ENCODE measurements at places on chromosomes 13 and 19. TPM values are rescaled to one million over a fixed set of nuclear protein-coding genes. Genes with fewer than 3 reads are reported as not detected.

DNA sequence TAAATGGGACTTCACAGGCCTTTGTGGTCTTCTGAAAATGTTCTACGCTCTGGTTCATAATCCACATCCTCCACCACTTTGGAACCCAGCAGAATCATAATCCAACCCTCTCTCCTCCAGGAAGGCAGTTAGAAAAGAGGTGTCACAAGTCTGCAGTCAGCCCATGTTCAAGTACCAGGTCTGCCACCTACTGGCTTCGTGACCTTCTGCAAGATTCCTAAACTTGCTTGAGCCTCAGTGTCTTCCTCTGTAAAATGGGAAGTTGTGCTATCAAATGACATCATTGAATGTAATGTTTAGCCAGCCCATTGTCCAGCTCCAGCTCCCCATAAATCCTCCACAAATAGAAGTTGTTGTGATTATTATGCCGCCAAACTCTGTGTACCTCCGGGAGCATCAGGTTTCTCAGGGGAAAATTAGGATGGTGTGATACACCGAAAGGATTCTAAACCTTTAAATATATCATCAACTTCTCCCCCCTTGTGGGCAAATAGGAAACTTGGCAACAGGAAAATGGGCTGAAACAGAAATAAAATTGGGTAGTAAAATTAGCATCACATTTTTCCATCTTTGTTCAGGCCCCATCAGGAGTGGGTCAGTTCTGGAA, 109.7 kb downstream of the NUFIP1 start:
- DNase-seq = peak; percentile 53

The KLK15 gene
- total RNA-seq = not detected

DNA sequence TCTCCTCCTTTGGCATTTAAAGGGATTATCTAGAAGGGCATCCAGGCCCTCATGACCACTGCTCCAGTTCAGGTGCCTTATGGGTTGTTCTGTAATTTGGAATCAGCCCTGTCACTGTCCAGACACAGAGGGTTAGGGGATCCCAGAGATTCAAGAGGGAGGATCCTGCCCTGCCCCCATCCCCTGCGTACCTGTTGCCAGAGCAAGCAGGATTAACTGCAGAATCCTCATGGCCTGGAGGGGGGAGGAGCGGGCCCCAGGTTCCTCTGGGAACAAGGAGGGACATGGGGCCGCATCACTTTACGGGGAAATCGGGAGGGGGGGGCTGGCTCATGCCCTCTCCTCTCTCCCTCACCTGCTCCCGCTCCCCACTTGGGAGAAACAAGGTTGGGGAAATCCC, 1.0 kb downstream of the KLK11 start:
- DNase-seq = no peak

- DNase-seq = peak; percentile 90
These were observed 30.7 kb downstream of the HTR2A start for GRCh38 chr13:46866150-46866549.

GRCh38 chr19:23002690-23003422, at the start of gene ZNF728:
ZNF728 (minus strand) TSS chr19:23003176; CDS start chr19:23003030, 146 bp downstream.
- DNase-seq = no peak

DNA sequence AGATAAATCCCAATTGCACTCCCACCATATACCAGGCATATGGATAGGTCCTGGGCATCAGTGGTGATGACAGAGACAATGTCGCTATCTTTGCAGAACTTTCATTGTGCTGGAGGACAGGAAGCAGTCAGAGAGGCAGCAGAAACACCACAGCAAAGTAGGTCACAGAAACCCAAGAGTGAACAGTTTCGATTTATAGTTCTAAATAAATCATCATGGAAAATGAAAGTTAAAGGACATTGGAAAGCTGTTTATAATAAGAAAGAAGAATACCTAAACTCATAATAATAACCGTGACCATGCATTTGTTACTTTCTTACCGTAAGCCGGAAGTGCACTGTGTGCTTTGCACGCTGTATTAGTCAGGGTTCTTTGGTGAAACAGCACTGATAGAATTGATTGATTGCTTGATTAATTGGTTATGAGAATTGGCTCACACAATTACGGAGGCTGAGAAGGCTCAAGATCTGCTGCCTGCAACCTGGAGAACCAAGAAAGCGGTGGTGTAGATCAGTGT, 38.9 kb downstream of the ALOX5AP start:
- no peak for DNase-seq

- DNase-seq = no peak
These were observed 3.4 kb downstream of the RFX1 start for GRCh38 chr19:14002571-14003250.

The MPV17L2 gene
- total RNA-seq = 10.8 TPM

The SIGLEC12 gene
- total RNA-seq = not detected

DNA sequence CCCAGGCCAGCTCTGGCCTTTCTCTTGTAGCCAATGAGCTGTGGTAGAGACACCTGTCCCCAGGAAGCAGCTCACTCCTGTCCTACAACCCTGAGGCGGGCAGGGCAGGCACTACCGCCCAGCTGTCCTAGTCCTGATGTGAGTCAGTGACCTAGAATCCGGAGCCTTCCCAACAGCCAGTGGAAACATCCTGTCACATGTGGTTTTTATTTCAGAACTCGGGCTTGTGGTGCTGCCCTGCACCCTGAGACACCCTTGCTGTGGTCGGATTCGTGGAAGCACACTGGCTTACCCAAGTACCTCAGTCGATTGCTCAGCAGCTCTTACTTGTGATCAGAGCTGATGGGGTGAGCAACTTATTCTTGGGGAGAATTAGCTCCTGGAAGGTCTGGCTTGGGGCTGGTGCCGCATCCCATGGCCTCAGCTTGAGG, 83.6 kb upstream of the ARHGEF7 start:
- peak; percentile 83 for DNase-seq

GRCh38 chr13:95865080-95865615, 188.1 kb downstream of the UGGT2 start:
- peak; percentile 65 for DNase-seq

All from fibroblast of villous mesenchyme (primary cell).